Immature natural killer cell (primary cell): ENCODE measurements at places on chromosomes 13 and 19. TPM values are rescaled to one million over a fixed set of nuclear protein-coding genes. Genes with fewer than 3 reads are reported as not detected.

CEACAM5 gene
- polyA plus RNA-seq: not detected

KLHL1 gene
- polyA plus RNA-seq: not detected

PSG3 gene
- not detected for polyA plus RNA-seq

KIR3DL2 gene
- polyA plus RNA-seq: 61.1 TPM

CCNA1 gene
- not detected for polyA plus RNA-seq

KIR2DL4 gene
- 61.6 TPM for polyA plus RNA-seq

CEACAM20 gene
- polyA plus RNA-seq: not detected

VWA8 gene
- 3.2 TPM for polyA plus RNA-seq

MAST1 gene
- not detected for polyA plus RNA-seq

CGB3 gene
- polyA plus RNA-seq: not detected

TYROBP gene
- 3,312 TPM for polyA plus RNA-seq

DNA sequence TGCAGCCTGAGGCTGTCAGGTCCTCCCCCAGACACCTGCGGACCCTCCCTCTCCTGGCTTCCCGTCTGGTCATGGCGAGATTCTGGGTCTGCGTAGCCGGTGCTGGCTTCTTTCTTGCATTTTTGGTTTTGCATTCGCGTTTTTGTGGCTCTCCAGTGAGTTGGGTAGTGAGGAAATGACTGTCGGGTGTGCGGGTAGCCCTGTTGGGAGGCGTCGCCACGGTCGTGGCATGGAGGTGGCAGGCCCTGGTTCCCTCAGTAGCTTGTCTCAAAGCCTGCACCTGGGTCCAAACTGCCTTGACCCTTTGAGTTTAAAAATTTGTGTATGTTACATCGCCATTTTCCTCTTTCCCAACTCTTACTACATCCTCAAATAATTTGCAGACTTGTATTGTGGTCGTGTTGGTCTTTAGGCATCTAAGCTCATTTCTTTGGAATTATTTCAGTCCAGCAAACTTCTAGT is 344 bp downstream of the NHLRC3 start:
- H3K4me3 ChIP-seq: peak overlapping the region; percentile 97
- peaks cover 11% of the 10 kb centered on the region for H3K27me3 ChIP-seq
- H3K27ac ChIP-seq: peak overlapping the region; percentile 99
- peak; percentile 73 for DNase-seq

- no peak for DNase-seq
- H3K36me3 ChIP-seq: peaks cover 11% of the 10 kb centered on the region
- no peak overlapping the region for H3K4me3 ChIP-seq
- H3K4me1 ChIP-seq: no peaks in the 10 kb centered on the region
Measured at GRCh38 chr13:23722726-23723453, 152.7 kb downstream of the TNFRSF19 start.

DNA sequence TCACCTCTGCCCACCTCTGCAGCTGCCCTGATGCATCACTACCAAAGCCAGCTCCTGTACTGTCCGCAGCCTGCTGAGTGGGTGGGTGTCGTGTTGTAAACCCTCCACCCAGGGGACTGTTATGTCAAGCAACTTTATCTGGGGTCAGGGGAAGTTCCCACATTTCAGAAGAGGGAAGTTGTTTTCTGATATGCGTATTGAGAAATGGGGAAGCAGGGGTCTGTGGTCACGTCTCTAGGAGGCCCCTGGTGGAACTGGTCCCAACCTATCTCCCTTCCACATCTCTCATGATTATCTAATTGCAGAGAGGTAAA is 31.2 kb downstream of the CLEC17A start:
- no peaks in the 10 kb centered on the region for H3K4me1 ChIP-seq
- no peak overlapping the region for H3K4me3 ChIP-seq
- H3K36me3 ChIP-seq: no peaks in the 10 kb centered on the region
- DNase-seq: peak; percentile 4
- peaks cover 4% of the 10 kb centered on the region for H3K27me3 ChIP-seq

GRCh38 chr13:41588899-41589298 is 131.5 kb downstream of the RGCC start:
- no peaks in the 10 kb centered on the region for H3K4me1 ChIP-seq
- no peaks in the 10 kb centered on the region for H3K27me3 ChIP-seq
- H3K4me3 ChIP-seq: no peak overlapping the region
- no peak overlapping the region for H3K27ac ChIP-seq
- no peak for DNase-seq

DNA sequence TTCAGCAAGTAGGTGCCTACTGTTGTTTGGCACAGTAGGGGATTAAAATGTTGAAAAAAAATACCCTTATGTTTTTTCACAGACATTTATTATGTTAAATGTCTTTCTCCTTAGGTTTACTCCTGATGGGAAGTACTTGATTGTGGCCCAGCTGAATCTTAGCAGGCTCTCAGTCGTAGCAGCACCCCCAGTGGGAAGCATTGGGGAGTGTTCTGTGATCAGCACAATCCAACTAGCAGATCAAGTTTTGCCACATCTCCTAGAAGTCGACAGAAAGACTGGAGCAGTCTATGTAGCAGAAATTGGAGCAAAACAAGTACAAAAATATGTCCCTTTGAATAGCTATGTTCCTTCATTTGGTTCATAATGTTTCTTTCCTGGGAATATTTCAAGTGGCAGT is 9.3 kb downstream of the NHLRC3 start:
- DNase-seq: no peak
- H3K4me1 ChIP-seq: peaks cover 2% of the 10 kb centered on the region
- H3K36me3 ChIP-seq: peaks cover 36% of the 10 kb centered on the region

GRCh38 chr19:2549701-2550191 is 73.8 kb downstream of the GADD45B start:
- H3K27me3 ChIP-seq: peaks cover 2% of the 10 kb centered on the region
- H3K36me3 ChIP-seq: no peaks in the 10 kb centered on the region
- peak overlapping the region; percentile 32 for H3K27ac ChIP-seq
- H3K4me1 ChIP-seq: peaks cover 25% of the 10 kb centered on the region

DNA sequence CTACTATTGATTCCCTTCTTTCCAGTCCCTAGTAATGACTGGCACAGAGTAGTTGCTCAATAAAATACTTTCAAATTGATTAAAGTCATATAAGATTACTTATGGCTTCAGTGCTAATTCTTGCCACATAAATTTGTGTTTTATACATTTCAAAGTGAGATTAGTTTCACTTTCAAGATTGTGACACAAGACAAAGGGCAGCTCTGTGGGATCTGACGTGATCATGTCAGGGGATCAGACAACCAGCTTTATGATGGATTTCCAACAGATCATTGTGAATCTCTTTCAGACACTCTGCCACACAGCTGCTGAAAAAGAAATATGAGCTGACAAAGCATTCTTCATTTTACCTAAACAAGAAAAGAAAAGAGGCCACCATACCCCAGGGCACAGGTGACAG is 73.4 kb upstream of the POMP start:
- no peak overlapping the region for H3K27ac ChIP-seq
- H3K4me3 ChIP-seq: no peak overlapping the region
- H3K4me1 ChIP-seq: no peaks in the 10 kb centered on the region
- no peak for DNase-seq
- no peaks in the 10 kb centered on the region for H3K36me3 ChIP-seq

DNA sequence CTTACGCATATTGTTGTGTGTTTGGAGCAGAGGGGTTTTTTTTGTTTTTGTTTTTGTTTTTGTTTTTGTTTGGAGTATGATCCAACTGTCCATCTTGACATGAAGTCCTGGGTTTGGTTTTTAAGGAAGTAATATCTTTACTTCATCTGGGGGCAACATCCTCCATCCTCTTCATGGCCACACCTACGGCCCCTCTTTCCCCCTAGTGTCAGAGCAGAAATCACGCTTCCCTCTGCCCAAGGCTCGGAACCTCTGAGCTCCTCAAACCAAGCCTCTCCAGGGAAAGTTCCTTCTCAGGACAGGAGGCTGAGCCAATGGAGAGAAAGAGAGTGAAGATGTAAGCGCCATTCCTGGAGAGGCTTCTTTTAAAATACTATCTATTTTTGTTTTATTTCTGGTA is 58.6 kb upstream of the PDX1 start:
- H3K4me1 ChIP-seq: no peaks in the 10 kb centered on the region
- H3K4me3 ChIP-seq: no peak overlapping the region
- H3K27me3 ChIP-seq: peaks cover 12% of the 10 kb centered on the region
- no peaks in the 10 kb centered on the region for H3K36me3 ChIP-seq

GRCh38 chr13:109569958-109570711 is 216.2 kb downstream of the IRS2 start:
- H3K27ac ChIP-seq: peak overlapping the region; percentile 63
- H3K4me3 ChIP-seq: peak overlapping the region; percentile 29
- H3K36me3 ChIP-seq: no peaks in the 10 kb centered on the region

- peak overlapping the region; percentile 15 for H3K27ac ChIP-seq
- peak overlapping the region; percentile 44 for H3K4me3 ChIP-seq
- H3K27me3 ChIP-seq: peaks cover 2% of the 10 kb centered on the region
- H3K36me3 ChIP-seq: peaks cover 11% of the 10 kb centered on the region
- peak; percentile 79 for DNase-seq
Measured at GRCh38 chr19:51158474-51159129, 16.5 kb downstream of the SIGLEC7 start.

DNA sequence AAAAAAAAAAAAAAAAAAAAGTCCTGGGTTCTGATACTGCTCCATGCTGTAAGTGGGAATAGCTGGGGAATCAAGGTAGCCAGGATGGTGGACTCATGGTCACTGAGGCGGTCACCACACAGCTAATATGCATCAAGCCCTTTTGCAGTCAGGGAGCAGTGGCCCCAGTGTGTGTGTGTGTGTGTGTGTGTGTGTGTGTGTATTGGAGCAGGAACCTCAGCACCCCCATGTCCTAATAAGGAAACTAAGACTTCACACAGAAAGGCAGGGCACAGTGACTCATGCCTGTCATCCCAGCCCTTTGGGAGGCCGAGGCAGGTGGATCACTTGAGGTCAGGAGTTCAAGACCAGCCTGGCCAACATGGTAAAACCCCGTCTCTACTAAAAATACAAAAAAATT is 12.0 kb downstream of the B3GNT3 start:
- peaks cover 7% of the 10 kb centered on the region for H3K27me3 ChIP-seq
- no peak overlapping the region for H3K4me3 ChIP-seq
- H3K4me1 ChIP-seq: peaks cover 15% of the 10 kb centered on the region
- no peaks in the 10 kb centered on the region for H3K36me3 ChIP-seq
- DNase-seq: no peak

- no peak for DNase-seq
- no peak overlapping the region for H3K4me3 ChIP-seq
- no peaks in the 10 kb centered on the region for H3K4me1 ChIP-seq
- H3K27ac ChIP-seq: no peak overlapping the region
Measured at GRCh38 chr13:37226971-37227370, 121.5 kb upstream of the CSNK1A1L start.

DNA sequence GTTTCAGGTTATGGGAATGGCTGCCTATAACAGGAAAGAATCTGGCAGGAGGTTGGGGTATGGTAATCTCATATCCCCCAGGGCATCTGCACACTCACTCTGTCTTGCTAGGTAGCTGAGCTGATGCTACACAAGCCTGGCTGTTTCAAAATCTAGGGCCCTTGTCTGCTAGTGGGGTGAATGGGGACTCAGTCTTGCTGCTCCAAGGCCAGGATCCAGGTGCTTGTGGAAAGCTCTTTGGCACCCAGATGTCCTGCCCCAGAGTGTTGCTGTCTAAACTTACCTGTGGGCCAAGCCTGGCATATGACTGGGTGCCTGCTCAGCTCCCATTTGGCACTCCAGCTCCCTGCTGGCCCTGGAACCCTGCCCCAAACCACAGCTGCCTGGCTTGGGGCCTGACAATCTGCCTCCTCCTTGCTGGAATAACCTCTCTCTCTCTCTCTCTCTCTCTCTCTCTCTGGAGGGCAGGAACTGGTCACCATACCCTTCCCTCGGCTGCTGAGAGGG is 158.1 kb upstream of the TSC22D1 start:
- peaks cover 3% of the 10 kb centered on the region for H3K27me3 ChIP-seq
- no peaks in the 10 kb centered on the region for H3K36me3 ChIP-seq
- H3K4me1 ChIP-seq: no peaks in the 10 kb centered on the region
- H3K4me3 ChIP-seq: no peak overlapping the region

GRCh38 chr19:52600639-52601024 is 30.5 kb downstream of the ZNF701 start:
- H3K36me3 ChIP-seq: peaks cover 28% of the 10 kb centered on the region
- H3K27ac ChIP-seq: peak overlapping the region; percentile 78
- peaks cover 35% of the 10 kb centered on the region for H3K4me1 ChIP-seq
- H3K4me3 ChIP-seq: peak overlapping the region; percentile 91
- peaks cover 2% of the 10 kb centered on the region for H3K27me3 ChIP-seq

- H3K27ac ChIP-seq: no peak overlapping the region
- no peaks in the 10 kb centered on the region for H3K4me1 ChIP-seq
- H3K36me3 ChIP-seq: no peaks in the 10 kb centered on the region
Measured at GRCh38 chr19:42003506-42004294, 9.7 kb upstream of the ATP1A3 start.

- no peaks in the 10 kb centered on the region for H3K27me3 ChIP-seq
- H3K4me1 ChIP-seq: no peaks in the 10 kb centered on the region
- no peak overlapping the region for H3K4me3 ChIP-seq
- H3K27ac ChIP-seq: no peak overlapping the region
- H3K36me3 ChIP-seq: no peaks in the 10 kb centered on the region
Measured at GRCh38 chr19:52248241-52248640, 21.1 kb upstream of the ZNF766 start.

GRCh38 chr13:113464476-113464875 is 11.2 kb upstream of the ADPRHL1 start:
- H3K4me1 ChIP-seq: peaks cover 14% of the 10 kb centered on the region
- H3K27ac ChIP-seq: peak overlapping the region; percentile 12
- no peak overlapping the region for H3K4me3 ChIP-seq
- peaks cover 26% of the 10 kb centered on the region for H3K36me3 ChIP-seq

DNA sequence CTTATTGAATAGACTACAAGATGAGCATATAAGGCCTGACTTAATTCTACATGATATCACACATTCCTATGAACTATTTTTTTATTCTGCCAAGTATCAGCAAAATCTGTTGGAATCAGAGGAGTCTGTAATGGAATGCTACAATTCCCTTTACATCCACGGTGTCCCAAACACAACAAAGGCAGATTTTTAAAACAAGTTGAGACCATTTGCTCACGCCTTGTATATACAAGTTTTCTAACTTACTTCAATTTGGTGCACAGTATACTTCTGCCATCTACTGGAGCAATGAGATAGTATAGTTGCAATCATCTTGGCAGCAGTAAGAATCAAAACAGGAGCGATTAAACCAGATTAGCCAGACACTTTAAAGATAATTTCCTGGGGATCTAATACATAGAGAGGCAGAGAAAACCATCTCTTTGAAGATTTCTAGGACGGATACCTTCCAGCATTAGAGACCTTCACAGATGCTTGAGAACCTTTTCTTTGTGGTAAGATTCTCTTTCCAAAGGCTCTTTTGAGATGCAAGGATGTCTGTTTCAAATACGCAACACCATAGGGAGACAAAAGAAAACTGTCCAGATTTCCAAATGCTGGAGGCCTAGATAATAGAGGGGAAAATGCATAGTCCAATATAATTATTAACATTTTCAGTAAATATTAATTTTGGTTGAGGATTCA is 302.0 kb upstream of the MIR17HG start:
- no peaks in the 10 kb centered on the region for H3K36me3 ChIP-seq
- H3K4me3 ChIP-seq: no peak overlapping the region
- no peak for DNase-seq

GRCh38 chr19:38049105-38049649 is 142.2 kb downstream of the SIPA1L3 start:
- peaks cover 4% of the 10 kb centered on the region for H3K27me3 ChIP-seq
- H3K27ac ChIP-seq: peak overlapping the region; percentile 98
- peaks cover 37% of the 10 kb centered on the region for H3K4me1 ChIP-seq

DNA sequence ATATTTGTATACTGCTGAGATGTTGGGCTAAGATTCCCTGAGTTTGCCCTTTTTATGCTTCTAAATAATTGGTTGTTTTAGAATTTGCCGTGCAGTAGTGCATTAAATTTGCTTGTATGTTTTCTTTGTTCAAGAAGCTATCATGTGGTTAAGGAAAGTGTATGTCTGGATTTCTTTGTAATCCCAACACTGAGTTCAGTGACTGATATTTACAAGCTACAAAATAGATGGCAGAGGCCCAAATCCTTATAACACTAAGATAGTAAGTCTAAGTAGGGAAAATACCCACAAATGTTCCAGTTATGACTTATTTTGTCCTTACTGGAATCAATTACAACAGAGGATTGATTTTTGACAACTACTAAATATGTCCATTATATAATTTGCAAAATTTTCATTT is 435.0 kb upstream of the KLF12 start:
- no peak overlapping the region for H3K27ac ChIP-seq
- no peak for DNase-seq
- no peaks in the 10 kb centered on the region for H3K36me3 ChIP-seq
- no peak overlapping the region for H3K4me3 ChIP-seq
